Stimulated activated CD8-positive, alpha-beta memory T cell treated with anti-CD3 and anti-CD28 coated beads, Interleukin-15, amount 100 ng/mL, for 48 hours (primary cell): ENCODE measurements at places on chromosomes 3 and 15.

DNA sequence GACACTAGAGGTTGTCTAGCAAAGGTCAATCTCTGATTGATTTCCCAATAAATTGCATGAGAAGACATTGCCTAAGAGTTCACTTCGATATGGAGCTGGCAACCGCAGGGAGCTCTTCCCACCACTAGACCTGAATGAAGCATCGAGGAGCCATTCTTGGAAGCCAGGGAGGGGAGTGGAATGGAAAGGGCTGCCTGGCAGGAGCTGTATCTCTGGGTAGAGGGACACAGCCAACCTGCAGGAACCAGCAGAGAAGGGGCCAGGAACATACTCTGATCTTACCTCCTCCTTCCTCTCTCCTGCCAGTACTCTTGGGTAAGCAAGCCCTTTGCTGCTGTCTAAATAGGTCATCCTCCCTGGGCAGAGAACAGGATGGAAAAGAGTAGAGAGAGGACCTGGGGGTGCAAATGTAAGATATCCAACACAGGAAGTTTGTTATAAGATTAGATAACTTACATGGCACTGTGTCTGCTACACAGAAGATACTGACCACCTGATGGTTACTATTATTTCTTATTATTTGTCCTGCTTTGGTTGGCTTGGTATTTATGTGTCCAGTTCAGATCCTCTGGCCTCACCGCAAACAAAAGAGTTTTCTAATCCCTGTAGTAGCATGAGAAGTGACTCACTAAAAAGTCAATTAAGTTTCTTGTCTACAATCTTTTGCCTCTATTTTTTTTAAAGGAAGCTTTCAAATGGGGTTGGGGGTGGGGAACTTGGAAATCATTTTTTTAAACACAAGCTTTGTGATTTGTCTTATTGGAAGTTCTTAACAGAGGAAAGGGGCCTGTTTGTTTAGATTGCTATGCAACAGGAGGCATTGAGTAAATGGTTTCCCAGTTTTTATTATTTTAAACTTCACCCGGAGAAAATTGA lies 156.7 kb upstream of the TSC22D2 start:
- DNase-seq, result no peak

DNA sequence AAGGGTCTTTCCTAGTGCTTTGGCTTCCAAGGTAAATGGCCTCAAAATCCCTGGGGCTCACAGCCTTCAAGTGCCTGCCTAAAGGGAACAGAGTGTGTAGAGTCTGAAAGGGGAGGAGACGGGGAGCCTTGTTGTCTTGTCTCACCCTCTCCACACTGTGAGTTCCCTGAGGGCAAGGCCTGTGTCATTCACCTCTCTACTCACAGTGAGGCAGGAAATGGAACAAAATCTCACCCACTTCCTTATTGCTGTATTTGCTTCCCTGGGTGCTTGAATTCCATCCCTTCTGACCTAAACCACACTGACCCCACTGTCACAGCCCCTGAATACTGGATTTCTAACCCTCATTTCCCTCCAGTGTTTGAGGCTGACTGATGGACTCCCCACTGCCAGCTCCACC lies 197.5 kb downstream of the EPHB1 start:
- no peak for DNase-seq

DNA sequence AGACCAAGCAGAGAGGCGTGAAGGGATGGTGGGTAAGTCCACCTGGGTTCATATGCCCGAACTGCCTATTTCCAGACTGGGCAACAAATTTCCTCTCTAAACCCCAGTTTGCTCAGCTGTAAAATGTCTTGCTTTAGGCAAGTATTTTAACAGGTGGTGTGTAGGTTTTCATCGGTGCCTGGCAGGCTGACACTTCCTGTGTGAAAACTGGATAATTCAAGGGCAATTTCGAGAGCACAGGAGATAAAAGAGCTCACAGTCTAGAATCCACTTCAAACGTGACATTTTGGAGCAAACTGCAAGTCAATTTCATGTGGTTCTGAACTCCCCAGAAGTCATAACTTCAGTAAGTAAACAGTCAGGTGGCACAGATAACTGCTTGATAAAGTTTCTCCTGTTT lies 112.2 kb downstream of the OXNAD1 start:
- no peak for DNase-seq

DNA sequence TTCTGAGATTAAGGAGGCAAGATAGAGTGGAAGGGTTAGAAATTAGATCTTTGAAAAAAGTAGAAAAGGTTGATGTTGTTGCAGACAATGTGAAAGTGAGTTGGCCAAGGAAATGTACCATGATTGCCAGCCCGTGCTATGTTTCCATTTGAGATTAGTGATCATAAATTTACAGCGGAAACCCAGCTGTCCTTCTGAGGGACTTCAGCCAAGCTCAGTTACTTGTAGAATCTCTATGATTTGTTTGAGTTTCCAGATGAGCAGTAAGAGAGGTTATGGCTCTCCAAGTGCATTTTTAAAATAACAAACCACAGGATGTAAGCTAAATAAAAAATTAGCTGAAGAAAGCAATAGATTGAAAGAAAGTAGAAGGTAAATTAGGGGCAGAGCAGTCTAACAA lies 54.2 kb upstream of the RBMS3 start:
- no peak for DNase-seq

DNA sequence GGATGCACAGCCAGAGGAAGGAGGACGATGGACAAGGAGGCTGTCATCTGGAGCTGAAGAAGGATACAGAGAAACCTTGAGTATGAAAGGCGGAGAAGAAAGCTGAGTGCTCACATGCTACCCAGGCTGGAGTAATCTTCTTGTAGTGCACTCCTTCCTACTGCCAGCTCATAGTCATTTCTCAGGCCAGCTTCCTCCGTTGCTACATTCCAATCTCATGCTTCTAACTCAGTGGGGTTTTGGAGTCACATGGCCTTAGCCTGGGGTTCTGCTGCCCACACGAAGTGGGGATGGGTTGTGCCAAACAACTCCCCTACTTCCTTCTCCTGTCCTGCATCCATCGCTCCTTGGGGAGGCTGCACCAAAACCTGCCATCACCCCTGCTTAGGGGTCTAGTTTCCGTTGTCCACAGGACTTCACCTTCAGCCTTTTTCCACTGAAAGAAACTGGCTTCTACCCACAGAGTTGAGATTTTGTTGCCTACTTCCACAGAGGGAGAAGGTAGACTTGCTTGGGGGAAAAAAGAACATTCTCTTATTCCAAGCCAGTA lies 239.9 kb downstream of the EPHB1 start:
- DNase-seq, result no peak

GRCh38 chr15:82832601-82833361 lies 23.4 kb downstream of the WHAMM start:
- no peak for DNase-seq

DNA sequence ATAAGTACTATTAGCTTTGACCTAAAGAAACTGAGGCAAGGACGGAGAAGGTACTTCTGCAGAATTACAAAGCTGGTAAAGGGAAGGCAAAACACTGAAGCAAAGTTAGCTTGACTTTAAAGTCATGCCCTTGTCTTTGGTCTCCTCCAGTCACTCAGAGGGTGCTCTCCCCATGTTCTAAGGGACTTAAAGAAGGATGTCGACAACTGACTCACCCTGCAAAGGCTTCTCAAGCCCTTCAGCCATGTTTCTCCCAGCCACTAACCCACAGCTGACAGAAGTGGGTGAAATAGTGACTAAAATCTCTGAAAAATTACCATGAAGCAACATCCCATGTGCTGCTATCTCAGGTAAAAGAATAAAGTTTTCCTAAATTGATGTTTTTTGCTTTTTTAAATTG lies 46.4 kb downstream of the SUCLG2 start:
- no peak for DNase-seq

GRCh38 chr3:103992469-103992868 lies 1374.2 kb upstream of the ALCAM start:
- DNase-seq, result no peak

DNA sequence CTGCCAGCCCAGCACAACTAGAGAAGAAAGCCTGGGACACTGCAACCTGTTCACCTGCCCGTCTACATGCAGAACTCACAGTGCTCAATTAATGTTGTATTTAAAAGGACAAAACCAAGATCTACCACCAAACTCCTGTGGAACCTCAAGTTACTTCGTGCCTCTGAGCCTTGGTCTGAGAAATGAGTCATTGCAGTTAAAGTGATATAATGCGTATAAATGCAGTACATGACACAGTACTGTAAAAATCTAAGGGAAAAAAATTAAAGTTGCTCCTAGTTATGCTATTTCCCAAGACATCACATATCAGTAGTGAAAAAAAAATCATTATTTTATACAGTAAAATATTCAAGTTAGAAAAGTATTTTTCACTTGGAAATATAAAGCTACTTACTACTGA lies 138.9 kb downstream of the ZIC4 start:
- no peak for DNase-seq

GRCh38 chr15:39804026-39804425 lies 21.4 kb upstream of the FSIP1 start:
- no peak for DNase-seq

DNA sequence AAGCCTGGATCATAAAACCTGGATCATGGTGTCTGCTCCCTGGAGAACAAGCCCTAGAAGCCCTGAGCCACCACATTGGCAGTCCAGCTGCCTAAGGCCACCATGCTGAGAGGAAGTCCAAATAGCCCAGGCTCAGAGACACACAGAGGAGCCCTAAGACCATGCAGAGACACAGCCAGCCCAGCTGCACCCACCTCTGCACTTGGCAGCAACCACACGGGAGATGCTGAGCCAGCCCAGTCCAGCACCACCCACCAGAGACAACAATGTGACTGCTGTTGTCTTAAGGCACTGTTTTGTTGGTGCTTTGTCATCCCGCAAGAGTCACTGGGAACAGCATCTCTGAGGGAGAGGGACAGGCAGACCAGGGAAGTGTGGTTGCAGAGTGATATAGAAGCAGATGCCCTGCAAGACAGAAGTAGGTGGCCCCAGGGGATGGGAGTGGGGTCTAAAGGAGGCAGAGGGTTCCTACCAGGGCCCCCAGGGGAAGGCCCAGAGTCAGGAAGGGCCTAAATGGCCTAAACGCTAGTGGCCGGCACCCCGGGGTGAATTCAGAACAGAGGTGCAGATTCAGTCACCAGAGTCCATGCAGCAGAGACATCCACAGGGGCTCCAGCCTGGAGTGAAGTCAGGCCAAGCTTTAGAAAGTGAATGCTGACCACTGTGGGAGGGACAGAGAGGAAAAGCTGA lies 105.4 kb upstream of the PRR20G start:
- DNase-seq, result no peak
